CD4-positive, alpha-beta T cell (primary cell): ENCODE measurements at places on chromosomes 5 and 9.

GRCh38 chr9:110821064-110821463, 152.5 kb downstream of the MUSK start:
- H3K4me1 ChIP-seq: no peaks in the 10 kb centered on the region
- H3K27me3 ChIP-seq: no peaks in the 10 kb centered on the region
- no peak for DNase-seq
- no peak overlapping the region for H3K27ac ChIP-seq
- no peaks in the 10 kb centered on the region for H3K36me3 ChIP-seq
- no peak overlapping the region for H3K4me3 ChIP-seq

- no peak for DNase-seq
- no peaks in the 10 kb centered on the region for H3K36me3 ChIP-seq
- no peak overlapping the region for H3K4me3 ChIP-seq
- H3K4me1 ChIP-seq: no peaks in the 10 kb centered on the region
- no peak overlapping the region for H3K27ac ChIP-seq
These were observed 100.4 kb upstream of the FAM174A start for GRCh38 chr5:100434815-100435214.

GRCh38 chr5:32254881-32255539, 57.7 kb downstream of the MTMR12 start:
- no peaks in the 10 kb centered on the region for H3K27me3 ChIP-seq
- H3K4me1 ChIP-seq: no peaks in the 10 kb centered on the region
- H3K27ac ChIP-seq: no peak overlapping the region
- H3K4me3 ChIP-seq: no peak overlapping the region
- H3K36me3 ChIP-seq: peaks cover 67% of the 10 kb centered on the region

DNA sequence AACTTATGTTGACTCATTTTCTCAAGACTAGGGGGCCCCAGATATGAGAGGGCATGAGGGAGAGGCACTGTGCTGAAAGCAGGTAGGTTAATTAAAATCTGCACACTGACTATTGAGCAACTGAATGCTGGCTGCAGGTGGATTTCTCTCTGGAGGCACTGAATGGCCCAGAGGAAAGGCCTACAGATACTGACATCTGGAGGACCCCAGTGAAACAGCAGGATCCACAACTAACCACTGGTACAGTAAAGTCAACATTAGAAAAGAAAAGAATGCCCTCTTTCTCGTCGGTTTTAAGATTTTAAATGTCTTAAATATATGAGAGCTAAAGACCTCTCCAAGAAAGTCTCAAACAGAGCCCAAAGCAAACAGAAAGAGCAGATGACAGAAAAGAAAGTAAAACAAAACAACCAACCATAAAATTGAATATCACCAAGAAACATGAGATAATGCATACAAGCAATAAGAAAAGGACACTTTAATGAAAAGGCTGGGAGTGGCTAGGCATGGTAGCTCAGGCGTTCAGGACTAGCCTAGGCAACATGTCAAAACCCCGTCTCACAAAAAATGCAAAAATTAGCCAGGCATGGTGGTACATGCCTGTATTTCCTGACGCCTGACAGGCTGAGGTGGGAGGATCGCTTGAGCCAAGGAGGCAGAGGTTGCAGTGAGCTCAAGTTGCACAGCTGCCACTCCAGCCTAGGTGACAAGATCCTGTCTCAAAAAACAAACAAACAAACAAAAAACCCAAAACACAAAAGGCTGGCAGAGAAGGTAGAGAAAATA, 43.3 kb downstream of the PUM3 start:
- no peak overlapping the region for H3K4me3 ChIP-seq
- H3K27me3 ChIP-seq: no peaks in the 10 kb centered on the region
- no peaks in the 10 kb centered on the region for H3K4me1 ChIP-seq
- H3K36me3 ChIP-seq: peaks cover 62% of the 10 kb centered on the region

GRCh38 chr9:91771027-91771426, 179.0 kb downstream of the ROR2 start:
- no peak for DNase-seq
- no peak overlapping the region for H3K4me3 ChIP-seq
- peaks cover 4% of the 10 kb centered on the region for H3K4me1 ChIP-seq
- H3K27me3 ChIP-seq: peaks cover 19% of the 10 kb centered on the region

GRCh38 chr9:126070058-126070655, 256.5 kb upstream of the MVB12B start:
- H3K4me3 ChIP-seq: no peak overlapping the region
- H3K4me1 ChIP-seq: no peaks in the 10 kb centered on the region
- H3K27ac ChIP-seq: no peak overlapping the region
- H3K36me3 ChIP-seq: no peaks in the 10 kb centered on the region
- H3K27me3 ChIP-seq: no peaks in the 10 kb centered on the region

DNA sequence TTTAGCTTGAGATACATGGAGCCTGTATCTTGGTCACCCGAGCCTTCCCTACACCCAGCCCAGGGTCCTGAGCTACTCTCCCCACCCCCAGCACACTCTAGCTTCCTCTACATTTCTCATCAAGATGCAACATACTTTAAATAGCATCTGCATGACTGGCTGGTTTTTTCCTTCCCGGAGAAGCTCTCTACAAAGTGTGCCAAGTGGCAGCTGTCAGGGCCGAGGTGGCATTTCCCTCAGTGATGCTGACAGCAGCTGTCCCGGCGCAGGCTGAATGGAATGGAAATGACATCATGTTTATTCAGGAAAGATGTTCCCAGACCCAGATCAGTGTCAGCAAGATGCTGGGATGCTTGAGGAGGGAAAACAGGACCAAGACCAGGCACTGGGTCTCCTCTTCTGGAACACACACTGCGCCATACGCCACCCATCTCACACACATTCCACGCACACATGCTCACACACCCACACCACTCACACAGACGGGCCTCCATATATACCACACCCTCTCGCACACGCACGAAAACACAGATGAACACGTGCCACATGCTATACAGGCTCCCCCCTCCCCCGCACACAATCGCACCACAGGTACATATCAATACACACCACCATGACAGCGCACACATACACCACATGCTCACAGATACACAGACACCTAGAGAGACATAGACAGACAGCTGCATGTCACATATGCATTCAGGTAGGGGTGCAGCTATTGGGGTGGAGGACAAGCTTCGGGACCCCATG, 67.8 kb downstream of the LHX2 start:
- no peaks in the 10 kb centered on the region for H3K36me3 ChIP-seq
- H3K4me1 ChIP-seq: no peaks in the 10 kb centered on the region
- no peak overlapping the region for H3K4me3 ChIP-seq

GRCh38 chr9:33465096-33465495, 8.6 kb downstream of the NOL6 start:
- no peak overlapping the region for H3K4me3 ChIP-seq
- DNase-seq: no peak
- H3K4me1 ChIP-seq: peaks cover 18% of the 10 kb centered on the region
- H3K27ac ChIP-seq: no peak overlapping the region
- H3K27me3 ChIP-seq: no peaks in the 10 kb centered on the region
- H3K36me3 ChIP-seq: peaks cover 92% of the 10 kb centered on the region

DNA sequence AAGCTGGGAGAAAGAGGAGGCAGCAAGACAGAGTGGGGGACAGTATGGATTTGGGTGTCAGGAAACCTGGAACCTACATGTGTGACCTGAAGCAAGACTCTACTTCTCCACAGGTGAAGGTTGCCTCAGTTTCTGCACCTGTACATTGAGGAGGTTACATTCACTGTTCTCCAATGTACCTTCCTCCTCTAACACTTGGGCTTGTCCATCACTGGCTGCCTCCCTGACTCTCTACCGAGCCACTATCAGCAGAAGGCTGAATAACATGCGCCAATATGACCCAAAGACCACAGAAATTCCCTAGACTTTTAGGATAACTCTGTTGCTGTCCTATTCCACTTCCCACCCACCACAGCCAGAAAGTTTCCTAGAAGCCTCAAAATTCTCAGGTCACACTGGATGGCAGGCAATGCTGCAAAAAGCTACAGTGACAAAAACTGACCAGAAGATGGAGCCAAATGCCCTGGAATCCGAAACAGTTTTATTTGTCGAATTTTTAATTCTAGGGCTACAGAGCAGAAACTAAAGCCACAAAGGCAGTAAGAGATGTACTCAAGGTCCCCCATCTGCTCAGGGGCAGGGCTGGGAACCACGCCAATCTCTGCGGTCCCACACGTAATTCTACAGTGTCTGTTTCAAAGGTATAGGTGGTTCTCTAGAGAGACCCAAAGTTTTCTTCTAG, 64.4 kb downstream of the FAM114A2 start:
- no peak overlapping the region for H3K27ac ChIP-seq
- no peak overlapping the region for H3K4me3 ChIP-seq
- peaks cover 3% of the 10 kb centered on the region for H3K4me1 ChIP-seq
- DNase-seq: no peak

DNA sequence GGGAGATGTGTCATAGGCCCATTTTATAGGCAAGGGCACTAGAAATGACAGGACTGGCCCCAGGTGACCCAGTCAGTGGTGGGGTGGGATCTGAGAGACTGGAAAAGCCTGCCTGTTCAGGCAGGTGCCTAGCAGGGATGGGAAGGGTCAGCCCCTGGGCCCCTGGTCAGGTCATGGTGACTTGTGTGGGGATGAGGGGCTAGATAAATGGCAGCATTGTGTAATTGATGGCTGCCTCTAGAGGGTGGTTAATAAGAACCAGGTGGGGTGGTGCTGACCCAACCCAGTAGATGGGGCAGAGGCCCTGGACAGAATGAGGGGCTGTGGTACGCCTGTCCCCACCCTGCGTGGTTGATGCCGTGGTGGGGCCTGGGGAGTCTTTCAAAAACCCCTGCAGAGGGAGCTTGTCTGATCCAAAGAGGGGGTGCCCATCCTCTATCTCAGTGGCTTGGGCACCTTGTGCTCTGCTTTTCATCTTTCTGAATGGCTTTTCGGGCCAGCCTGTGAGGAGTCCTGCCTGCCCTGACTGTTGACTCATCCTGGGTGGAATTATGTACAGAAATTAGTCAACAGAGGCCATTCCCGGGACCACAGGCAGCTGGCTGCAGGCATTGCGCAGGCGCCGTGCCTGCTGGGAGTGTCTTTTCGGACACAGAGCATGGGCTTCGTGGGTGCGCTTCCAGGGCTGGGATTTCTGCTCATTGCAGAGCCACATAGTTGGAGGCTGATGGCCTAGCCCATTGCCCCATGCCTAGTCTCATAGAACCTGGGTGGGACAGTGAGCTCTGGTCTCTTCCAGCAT, 93.6 kb upstream of the PITX1 start:
- H3K27me3 ChIP-seq: peaks cover 4% of the 10 kb centered on the region
- H3K4me1 ChIP-seq: peaks cover 4% of the 10 kb centered on the region
- DNase-seq: no peak
- H3K36me3 ChIP-seq: no peaks in the 10 kb centered on the region
- no peak overlapping the region for H3K4me3 ChIP-seq
